ENCODE measurements at places on chromosomes 5 and 9.

GRCh38 chr5:171965745-171966144 lies 40.7 kb downstream of the FBXW11 start:
- no peak for DNase-seq

- peak; percentile 63 for DNase-seq
Measured at GRCh38 chr5:139795074-139796001, at the start of gene PSD2. PSD2 (plus strand) TSS chr5:139795808; CDS start chr5:139809441, 13,633 bp downstream.

DNA sequence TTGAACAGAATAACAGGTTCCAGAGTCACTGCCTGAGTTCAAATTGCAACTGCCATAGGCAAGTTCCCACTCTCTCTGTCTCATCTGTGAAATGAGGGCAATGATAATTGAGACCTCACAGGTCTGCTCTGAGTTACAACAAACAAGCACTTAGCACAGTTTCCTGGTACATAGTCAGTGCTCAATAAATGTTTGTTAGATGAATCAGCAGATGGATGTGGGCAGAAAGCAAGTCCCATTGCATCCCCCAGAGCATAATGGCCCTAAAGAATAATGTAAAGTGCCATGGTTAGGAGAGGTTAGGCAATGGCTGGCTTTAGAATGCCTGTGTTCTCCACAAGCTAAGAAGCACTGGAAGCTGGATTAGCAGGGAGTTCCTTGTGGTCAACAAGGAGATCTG lies 136.5 kb upstream of the LARP1 start:
- no peak for DNase-seq

DNA sequence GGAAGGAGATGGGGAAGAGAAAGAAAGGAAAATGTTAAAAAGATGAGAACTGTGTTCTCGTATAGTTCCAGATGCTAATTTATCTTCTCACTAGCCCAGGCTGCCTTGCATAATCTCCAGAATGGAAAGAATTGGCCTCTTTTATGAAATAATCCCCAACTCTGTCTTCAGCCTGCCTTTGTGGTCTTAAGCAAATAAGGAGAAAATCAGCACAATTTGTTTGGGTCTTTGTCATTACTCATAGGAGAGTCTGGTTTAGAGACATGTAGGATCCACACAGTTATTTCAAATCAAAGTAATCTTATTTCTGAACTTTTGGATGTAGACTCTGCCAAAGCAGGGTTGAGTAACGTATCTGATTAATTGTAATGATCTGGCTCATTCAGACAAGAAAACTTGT lies 50.7 kb upstream of the CAMK4 start:
- no peak for DNase-seq

GRCh38 chr5:584216-584615 lies 27.9 kb upstream of the CEP72 start:
- DNase-seq: no peak

GRCh38 chr9:129910628-129911567 lies 75.6 kb downstream of the USP20 start:
- no peak for DNase-seq

DNA sequence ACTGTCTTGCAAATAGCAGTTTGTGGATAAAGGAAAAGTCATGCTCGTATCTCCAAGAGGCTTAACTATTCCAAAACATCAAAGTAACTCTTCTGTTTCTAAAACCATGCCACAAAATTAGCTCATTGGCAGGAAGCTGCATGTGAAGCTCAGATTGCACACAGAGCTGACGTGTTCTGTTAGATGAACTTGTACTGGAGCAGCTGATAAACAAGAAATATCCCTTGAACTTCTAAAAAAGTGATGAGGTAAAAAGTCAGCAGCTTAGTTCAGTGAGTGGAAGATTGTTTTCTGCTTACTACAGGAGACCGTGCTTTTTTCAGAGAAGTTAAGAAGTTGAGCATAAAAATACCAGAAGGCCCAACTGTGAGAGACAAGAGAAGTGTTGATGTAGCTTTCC lies 113.2 kb downstream of the SLC12A2 start:
- no peak for DNase-seq

DNA sequence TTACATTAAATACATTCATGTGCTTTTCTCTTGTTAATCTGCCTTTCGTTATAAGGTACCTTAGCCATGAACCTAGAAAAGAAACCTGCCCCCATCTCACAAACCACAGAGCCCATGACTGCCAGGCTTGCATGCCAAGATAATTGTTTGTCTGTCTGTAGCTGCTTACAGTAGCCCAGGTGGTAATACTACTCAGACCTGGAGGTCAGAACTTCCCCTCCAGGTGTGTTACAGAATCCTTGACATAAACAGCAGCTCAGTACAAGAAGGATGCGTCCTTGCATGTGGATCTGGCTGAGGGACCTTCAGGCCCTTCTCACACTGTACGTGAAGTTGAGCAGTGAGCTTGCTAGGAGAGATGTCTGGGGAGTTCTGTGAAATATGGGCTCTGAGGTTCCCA lies 291.4 kb downstream of the CSNK1G3 start:
- no peak for DNase-seq

GRCh38 chr5:65356274-65356673 lies 125.4 kb downstream of the ADAMTS6 start:
- DNase-seq: no peak

- DNase-seq: no peak
Measured at GRCh38 chr9:93189369-93190132, 5.6 kb downstream of the WNK2 start.

GRCh38 chr5:38997591-38997990 lies 76.6 kb downstream of the RICTOR start:
- DNase-seq: no peak

- no peak for DNase-seq
Measured at GRCh38 chr9:16150501-16150900, 597.7 kb downstream of the CCDC171 start.

DNA sequence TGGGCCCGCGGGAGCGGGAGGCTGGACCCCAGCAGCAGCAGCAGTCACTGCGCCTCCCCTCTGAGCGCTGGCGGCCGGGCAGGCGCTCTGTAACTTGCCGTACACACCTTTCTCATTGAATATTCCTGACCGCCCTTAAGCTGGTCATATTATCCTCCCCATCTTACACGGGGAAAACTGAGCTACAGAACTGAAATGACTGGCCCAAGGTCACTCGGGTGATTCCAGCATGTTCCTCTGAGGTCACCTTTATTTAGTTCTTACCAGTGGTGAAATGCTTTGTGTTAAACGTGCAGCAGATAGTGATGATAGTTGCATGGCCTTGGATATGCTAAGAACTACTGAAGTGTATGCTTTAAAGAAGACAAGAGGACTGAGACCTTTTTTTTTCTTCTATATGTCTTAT lies 607 bp downstream of the UQCRQ start:
- no peak for DNase-seq

DNA sequence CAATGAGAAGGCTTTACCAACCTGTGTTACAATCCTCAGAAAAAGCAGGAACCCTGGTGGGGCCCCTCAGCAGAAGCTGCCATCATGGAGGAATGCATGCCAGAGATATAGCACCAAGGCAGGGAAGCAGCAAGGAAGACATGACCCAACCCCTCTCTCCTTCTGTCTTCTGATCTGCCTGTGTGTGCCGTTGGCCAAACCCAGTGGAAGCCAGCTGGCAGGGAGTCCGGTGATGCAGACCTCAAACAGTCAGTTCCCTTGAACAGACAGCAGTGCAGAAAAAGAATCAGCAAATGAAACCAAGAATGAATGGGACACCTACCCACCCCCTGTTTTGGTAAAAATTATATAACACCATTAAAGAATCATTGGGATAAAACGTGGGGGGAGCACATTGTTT lies 234.2 kb downstream of the ZNF608 start:
- no peak for DNase-seq

DNA sequence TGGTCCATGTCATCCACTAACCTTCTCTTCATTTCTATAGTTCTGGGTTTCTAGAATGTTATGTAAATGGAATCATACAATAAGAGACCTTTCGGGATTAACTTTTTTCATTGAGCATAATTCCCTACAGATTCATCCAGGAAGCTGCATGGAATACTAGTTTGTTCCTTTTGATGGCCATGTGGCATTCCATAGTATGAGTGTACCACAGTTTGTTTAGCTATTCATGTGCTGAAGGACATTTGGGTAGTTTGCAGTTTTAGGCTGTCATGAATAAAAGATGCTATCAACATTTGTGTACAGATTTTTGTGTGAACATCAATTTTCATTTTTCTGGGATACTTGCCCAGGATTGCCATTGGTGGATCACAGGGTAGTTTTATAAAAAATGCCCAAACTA lies 6.8 kb upstream of the SPTLC1 start:
- no peak for DNase-seq

GRCh38 chr5:157665467-157666070 lies 5.8 kb upstream of the C5orf52 start:
- DNase-seq: no peak

DNA sequence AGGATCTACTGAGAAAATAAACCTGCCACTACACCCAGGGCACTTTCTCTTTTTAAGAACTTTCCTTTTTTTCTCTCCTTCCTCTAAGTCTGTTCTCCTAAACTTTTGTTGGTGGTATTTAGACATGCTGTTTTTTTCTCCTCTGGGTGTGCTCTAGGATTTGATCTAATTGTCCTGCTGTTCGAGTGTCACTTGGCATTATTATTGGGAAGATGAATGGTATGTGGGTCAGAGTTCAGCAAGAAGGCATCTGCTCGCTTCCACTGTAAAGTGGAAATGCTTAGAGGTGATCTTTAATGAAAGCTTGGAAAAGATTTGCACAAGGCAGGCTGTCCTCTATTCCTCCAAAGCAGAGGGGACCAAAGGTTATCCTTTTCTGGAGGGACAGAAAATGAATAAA lies 1.3 kb upstream of the PLPPR1 start:
- DNase-seq: no peak

DNA sequence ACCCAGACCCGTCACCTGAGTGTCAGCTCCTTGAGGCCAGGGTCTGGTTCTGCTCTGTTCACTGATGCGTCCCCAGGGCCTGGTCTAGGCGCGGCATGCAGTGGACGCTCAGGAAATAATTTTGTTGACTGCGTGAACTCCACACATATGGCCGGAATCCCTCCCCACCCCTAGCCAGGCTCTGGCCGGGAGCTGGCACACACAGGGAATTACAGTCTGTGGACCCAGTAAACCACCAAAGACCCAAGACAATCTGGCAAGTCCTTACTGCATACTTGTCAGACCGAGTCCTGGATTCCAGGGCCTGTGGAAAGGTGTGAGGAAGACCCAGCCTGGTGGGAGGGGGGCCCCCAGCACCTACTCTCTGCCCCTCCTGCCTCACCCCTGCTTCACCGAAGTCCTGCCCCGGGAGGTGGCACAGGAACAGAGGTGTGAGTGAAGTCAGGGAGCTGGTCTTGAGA lies 113.0 kb upstream of the IER5L start:
- no peak for DNase-seq

DNA sequence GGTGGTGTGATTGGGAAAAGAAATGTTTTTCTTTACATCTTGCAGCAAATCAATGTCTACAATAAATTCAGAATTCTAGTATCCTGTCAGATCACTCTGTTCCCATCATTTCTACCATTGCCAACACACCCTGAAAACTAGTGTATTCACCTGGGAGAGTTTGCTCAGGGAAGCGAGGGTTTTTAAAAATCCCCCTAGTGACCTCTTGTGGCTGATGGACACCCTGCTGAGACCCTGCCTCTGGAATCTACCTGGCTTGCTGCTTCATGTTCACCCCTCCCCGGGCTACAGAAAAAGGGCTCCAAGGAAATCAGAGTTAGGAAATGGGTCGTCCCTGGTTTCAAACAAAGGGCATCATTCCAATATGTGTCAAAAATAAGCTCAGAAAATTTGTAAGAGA lies 21.4 kb upstream of the ALDOB start:
- no peak for DNase-seq

- no peak for DNase-seq
Measured at GRCh38 chr5:156253130-156253529, 73.8 kb upstream of the SGCD start.

DNA sequence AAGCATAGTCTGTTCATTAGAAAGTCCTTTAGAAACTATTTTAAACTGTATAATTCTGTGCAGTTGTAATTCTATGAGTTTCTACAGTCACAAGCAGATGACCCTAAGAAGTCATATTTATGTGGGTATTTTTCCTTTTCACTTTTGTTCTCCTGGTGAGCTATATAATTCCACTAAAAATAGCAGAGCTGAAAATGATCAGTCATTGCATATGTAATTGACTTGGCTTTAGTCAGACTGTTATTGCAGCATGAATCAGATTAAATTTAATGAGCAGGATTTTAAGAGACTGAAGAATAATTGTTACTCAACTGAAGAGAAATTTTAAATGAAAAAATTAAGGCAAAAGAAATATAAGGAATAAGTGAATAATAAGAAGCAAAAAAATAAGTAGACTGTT lies 108.5 kb downstream of the MTREX start:
- DNase-seq: no peak

GRCh38 chr9:68876273-68876672 lies 137.6 kb downstream of the PRKACG start:
- DNase-seq: no peak

DNA sequence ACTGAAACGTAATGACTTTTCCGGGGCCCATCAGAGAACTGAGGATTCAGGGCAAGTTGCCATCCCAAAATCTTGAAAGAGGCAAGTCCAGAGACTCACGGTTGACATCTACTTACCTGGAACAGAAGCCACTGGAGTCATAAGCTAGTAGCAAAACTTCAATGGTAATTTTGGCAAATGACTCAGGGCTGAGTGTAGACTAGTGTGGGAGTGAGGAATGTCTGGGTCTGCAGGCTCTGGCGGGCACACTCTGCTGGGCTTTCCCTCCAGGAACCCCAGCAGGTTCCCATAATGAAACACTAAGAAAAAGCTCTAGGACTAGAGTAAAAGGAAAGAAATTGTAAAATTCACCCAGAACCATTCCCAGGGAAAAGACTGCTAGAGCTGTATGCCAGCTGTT lies 122.9 kb upstream of the NFIL3 start:
- DNase-seq: no peak

DNA sequence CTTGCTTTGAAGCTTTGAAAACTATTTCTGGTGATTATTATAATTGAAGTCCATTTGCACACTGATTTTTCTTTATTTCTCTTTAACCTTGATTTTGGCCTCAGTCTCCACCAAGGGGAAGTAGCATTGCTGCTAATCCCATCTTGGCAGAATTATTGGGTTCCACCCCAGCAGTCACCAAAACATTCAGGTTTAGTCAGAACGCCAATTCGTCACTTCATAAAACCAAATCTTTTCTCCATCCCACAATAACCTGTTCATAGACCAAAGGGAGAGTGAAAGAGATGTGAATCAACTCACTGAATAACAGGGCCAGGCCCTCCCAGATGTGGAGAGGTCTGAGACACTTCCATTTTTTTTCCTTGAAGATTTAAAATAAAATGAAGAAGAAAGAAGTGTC lies 95.1 kb upstream of the VCAN start:
- DNase-seq: no peak

GRCh38 chr5:37207802-37208201 lies 41.4 kb downstream of the CPLANE1 start:
- DNase-seq: no peak

DNA sequence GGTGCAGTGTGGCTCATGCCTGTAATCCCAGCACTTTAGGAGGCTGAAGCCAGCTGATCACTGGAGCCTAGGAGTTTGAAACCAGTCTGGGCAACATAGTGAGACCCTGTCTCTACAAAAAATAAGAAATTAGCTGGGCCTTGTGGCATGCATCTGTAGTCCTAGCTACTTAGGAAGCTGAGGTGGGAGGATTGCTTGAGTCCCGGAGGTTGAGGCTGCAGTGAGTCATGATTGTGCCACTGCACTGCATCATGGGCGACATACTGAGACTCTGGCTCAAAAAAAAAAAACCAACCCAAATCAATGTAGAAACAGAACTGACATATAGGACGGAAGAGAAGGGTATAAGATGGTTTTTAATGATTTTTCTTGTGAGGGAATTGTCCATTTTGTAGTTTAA lies 27.7 kb downstream of the G3BP1 start:
- DNase-seq: no peak

GRCh38 chr5:54443270-54443669 lies 12.2 kb upstream of the HSPB3 start:
- DNase-seq: peak; percentile 56

- DNase-seq: no peak
Measured at GRCh38 chr5:56540266-56540665, 275.1 kb upstream of the MAP3K1 start.
